OCI-LY7 (cell line): ENCODE measurements at places on chromosomes 2 and 18.

DNA sequence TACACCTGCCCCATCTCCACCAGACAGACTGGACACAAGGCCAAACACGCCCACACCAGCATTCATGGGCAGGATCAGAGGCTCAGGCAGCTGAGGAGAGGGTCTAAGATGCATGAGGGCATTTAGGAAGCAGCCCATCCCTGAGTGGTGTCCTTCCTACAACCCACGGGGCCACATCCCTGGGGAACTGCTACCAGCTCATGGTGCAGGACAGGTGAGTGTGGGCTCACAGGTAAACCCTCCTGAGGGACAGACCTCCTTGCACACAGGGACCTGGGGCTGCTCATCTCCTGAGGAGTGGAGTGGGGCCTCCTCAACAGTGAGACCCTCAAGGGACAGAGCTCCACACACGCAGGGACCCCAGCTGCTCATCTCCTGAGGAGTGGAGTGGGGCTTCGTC lies 14.6 kb downstream of the PARD6G start:
- DNase-seq, result no peak

DNA sequence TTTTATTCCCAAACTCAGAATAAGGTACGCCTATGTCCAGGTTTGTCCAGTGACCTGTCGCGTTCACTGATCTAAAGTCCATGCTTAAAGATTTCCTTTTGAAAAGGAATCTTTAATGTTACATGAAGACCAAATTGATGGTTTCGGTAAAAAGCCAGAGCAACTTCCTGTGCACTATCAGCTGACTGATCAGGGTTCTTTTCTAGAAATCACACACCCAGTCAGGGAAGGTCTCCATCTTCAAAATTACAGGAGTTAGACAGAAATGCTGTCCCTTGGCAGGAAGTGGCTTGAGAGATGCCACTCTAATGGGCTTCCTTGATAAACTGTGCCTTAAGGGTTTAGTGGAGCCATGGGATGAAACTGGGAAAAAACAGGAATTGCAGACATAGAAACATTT lies 14.7 kb upstream of the ARHGAP25 start:
- DNase-seq, result no peak

DNA sequence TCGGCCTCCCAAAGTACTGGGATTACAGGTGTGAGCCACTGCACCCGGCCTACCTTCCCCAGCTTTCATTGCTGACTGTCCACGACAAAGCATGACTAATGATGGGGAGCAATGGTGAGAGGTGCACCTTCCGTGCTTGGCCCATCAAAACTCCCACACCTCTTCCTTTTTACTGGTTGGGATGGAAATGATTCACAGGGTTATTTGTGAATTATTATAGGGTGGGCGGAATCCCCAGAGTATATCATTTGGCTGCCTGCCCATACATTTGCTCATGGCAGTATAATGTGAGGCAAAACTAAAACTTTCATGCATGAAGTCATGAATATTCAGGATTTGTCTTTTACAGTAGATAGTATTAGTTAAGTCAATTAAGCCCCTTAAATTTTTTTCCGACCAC lies 334.2 kb upstream of the NETO1 start:
- DNase-seq, result no peak

GRCh38 chr18:21803495-21803894 lies 62.9 kb downstream of the MIB1 start:
- DNase-seq, result no peak

- peak; percentile 67 for DNase-seq
Measured at GRCh38 chr2:136134126-136134525, 16.2 kb upstream of the CXCR4 start.

GRCh38 chr2:16882706-16883105 lies 217.1 kb upstream of the CYRIA start:
- no peak for DNase-seq

DNA sequence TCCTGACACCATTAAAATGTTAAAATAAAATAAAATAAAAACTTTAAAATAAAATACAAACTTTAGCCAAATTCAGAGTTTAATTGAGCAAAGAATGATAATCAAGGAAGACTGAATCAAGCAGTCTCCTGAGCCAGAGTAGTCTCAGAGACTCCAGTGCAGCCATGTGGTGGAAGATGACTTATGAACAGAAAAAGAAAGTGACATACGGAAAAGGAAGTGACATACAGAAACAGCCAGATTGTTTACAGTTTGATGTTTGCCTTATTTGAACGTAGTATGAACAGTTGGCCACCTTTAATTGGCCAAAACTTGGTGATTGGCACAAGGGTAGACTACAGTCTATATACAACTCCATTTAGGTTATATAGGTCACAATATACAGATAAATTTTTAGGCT lies 787.2 kb downstream of the ADCYAP1 start:
- DNase-seq, result no peak

DNA sequence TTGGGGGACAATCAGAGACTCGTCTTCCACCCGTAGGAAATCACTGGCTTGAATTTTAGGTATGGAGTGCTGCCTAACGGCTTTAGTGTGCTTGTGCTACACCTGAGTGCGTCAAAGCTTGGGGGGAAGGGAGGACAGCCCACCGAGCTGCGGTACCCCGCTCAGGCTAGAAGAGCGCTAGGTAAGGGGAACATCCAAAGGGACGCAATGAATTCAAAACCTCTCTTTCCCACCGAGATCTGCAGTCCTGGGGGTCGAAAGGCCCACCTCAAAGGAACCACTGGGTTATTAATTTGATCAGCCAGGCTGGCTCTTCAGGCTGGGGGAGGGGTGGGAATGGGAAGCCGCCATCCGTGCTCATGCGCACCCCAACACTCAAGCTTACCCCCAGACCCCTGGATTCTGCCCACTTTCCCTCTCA lies 2.7 kb downstream of the EPHA4 start:
- DNase-seq, result no peak

- no peak for DNase-seq
Measured at GRCh38 chr2:145018502-145018901, 498.6 kb upstream of the ZEB2 start.

GRCh38 chr2:195613922-195614321 lies 43.1 kb upstream of the SLC39A10 start:
- no peak for DNase-seq

GRCh38 chr2:142058149-142058548 lies 72.7 kb downstream of the LRP1B start:
- no peak for DNase-seq

GRCh38 chr2:212032032-212032431 lies 506.6 kb downstream of the ERBB4 start:
- DNase-seq, result no peak

GRCh38 chr2:9003616-9004337 lies at the start of gene MBOAT2:
MBOAT2 (minus strand) TSS chr2:9003684; CDS start chr2:9003614, 70 bp downstream.
- peak; percentile 75 for DNase-seq

- no peak for DNase-seq
Measured at GRCh38 chr18:23552505-23552904, 33.8 kb downstream of the NPC1 start.

GRCh38 chr2:579351-579886 lies 97.8 kb downstream of the TMEM18 start:
- DNase-seq, result no peak

- DNase-seq, result no peak
Measured at GRCh38 chr18:668260-668659, 10.8 kb downstream of the TYMS start.

DNA sequence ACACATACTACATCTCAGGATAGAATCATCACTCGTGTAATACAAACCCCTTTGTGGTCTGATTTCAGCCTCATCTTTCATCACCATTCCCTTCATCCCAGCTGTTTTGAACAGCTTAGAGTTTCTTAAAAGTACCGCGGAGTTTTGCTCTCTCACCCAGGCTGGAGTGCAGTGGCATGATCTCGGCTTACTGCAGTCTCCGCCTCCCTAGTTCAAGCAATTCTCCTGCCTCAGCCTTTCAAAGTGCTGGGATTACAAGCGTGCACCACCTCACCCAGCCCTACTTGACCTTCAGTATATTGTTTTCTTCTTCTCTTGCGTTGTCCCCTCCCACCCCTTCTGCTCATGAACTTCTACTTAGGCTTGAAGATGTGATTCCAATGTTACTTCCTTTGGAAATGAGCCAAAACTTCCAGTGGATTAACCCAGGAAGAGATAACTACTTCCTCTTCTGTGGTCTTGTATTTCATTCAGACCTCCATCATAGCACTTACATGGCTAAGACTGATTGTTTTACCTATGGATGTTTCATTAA lies 15.8 kb downstream of the ERLEC1 start:
- no peak for DNase-seq

GRCh38 chr18:61831071-61831470 lies 61.7 kb downstream of the RNF152 start:
- no peak for DNase-seq

- no peak for DNase-seq
Measured at GRCh38 chr2:30456579-30456978, 9.5 kb downstream of the LCLAT1 start.

- no peak for DNase-seq
Measured at GRCh38 chr18:80176334-80177073, 67.4 kb downstream of the ADNP2 start.

GRCh38 chr2:233940376-233941276 lies 23.5 kb downstream of the TRPM8 start:
- DNase-seq, result no peak

GRCh38 chr2:113845261-113845660 lies 44.6 kb upstream of the ACTR3 start:
- DNase-seq, result no peak

DNA sequence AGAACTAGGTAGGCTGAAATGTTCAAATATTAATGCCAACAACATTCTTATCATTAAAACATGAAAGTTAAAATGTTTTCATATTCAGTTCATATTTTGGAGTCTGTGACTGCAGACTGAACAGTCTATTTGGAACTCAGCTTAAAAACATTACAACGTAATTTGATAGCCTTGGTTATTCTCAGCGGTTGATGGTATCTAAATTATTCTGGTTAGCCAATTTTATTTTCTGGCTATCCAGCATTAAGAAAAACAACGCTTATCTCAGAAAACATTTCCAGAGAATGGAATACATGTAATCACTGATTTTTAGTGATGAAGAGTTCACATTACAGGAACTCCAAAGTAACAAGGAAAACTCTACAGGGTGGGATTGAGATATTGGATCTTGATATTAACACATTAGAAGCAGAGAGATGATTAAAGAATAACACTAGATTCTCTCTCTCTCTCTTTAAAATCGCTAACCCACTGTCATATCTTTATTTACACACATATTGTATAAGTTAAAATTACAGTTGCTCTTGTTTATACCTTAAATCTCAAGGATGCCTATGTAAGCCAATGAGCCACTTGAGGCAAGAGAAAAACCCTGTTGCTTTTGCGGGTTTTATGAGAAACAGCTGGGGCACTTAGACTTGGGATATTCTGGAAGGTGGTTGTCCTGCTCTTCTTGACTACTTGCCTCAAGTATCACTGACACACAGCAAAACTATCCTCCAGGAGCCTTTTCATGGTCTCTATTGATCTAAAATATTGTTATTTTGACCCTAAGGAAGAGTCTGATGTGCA lies 84.9 kb downstream of the ICOS start:
- no peak for DNase-seq

GRCh38 chr2:41409328-41409727 lies 638.5 kb upstream of the PKDCC start:
- no peak for DNase-seq

GRCh38 chr18:23231340-23232021 lies 96.2 kb downstream of the CABLES1 start:
- DNase-seq, result peak; percentile 92

GRCh38 chr2:15546297-15547098 lies 14.6 kb downstream of the NBAS start:
- DNase-seq, result no peak

GRCh38 chr2:239902749-239903201 lies 122.4 kb downstream of the NDUFA10 start:
- no peak for DNase-seq

GRCh38 chr2:55133467-55134315 lies 83.4 kb upstream of the RTN4 start:
- DNase-seq, result no peak

- DNase-seq, result no peak
Measured at GRCh38 chr2:15830937-15831549, 109.3 kb upstream of the MYCN start.

DNA sequence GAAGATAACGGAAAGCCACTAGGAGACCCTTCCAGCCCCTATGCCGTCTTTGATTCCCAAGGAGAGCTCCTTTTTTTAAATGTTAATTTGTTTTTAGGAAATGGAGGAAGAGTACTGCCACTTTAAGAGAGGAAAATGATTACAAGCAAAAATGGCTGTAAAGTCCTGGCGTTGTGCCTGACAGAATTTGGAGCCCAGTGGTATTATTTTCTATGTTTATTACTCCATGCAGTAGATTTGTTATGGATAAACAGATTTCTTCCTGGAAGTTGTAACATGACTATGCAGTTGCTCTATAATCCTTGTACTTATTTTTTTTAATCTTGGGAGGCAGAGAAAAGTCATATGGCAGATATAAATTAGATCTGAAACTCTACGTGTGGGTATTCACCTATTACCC lies 141.3 kb downstream of the GBX2 start:
- DNase-seq, result no peak

GRCh38 chr2:235577404-235578330 lies 83.8 kb downstream of the AGAP1 start:
- no peak for DNase-seq

DNA sequence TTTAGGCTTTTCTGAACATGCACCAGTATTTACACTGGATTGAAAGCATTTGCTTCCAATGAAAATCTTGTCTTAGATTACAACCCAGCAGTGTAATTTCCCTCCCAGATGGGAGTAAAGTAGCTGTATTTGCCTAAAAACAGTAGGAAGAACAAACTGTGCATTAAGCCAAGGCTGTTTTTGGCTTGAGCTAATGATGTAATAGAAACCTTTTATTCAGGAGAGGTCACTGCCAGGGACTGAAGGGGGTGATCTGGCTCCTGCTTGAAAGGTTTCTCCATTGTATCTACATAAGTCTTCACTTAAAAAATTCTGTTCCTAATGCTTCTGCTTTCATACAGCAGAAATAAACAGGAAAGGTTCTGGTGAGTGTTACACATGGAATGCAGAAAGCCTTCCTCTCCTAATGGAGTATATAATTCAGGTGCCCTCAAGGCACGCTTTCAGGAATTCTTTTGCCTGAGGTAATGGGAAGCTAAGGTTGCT lies 74.4 kb downstream of the MEIS1 start:
- no peak for DNase-seq

DNA sequence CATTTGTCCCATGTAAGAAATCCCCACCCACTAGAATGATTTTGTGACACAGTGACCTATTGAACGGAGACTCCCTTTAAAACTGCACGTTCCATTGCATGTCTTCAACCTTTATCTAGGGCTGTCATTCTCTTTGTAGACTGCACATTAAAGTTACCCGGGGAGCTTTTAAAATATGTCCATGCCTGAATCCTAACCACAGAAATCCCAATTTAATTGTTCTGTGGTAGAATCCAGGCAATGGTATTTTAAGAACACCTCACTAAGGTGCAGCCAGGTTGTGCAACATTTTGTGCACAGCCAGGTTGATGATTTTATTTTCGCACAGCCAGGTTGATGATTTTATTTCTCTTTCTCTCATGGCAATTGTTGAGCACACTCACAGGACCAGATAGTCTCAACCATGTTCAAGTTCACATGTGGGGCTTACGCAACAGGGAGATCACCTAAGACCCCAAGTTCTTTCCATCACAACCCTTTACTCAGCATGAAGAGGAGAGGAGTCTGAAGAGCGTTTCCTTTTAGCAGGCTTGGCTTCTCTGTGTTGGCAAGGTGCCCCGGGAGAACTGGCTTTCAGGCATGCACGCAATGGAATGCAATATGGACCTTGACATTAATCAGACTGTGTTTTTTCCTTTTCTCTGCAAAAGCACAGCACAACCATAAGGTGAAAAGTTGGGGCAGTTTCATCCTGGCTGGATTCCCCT lies 467.3 kb upstream of the ETAA1 start:
- DNase-seq, result no peak
